ENCODE measurements at places on chromosomes 1 and 21.

DNA sequence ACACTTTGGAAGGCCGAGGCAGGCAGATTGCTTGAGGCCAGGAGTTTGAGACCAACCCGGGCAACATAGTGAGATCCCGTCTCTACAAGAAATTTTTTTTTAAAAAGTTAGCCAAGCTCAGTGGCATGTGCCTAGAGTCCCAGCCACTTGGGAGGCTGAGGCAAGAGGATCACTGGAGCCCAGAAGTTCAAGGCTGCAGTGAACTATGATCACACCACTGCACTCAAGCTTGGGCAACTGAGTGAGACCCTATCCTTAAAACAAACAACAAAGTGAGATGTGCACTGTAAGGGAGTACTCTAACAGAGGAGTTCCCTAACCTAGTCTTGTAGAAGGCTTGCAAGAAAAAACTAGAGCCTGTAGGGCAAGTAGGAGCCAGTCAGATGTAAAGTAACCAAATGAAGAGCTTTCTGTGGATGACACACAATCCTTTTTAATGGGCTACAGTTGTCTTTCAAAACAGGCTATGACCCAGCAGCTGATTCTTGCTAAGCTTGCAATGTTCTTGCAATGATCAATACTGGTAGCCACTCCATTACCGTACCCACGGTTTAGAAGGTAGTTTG lies 38.0 kb upstream of the SRP9 start:
- H3K36me3 ChIP-seq = no peaks in the 10 kb centered on the region
- H3K4me3 ChIP-seq = no peak overlapping the region
- no peak overlapping the region for H3K27ac ChIP-seq

DNA sequence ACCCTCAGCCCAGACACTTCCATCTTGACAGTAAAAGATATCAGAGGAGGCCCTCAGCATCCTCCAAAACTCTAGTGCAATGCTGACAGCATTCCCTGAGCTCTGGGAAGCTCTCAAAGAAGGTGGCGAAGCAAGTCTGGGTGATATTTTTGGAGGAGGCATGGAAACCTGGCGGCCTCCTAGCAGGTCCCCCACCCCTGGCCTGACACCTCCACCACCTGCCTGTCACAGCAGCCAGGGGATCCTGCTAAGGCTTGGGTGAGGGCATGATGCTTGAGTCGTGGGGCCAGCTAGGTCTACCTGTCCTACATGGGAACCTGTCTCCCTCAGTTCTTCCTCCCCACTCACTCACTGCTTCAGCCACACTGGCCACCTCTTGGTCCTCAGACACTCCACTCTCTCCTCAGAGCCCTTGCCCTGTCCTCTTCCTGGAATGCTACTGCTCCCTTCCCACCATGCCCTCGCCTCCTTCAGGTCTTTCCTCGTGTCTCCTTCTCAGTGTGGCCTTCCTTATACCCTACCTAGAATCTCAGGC lies 8.5 kb downstream of the DHRS3 start:
- H3K27me3 ChIP-seq = no peaks in the 10 kb centered on the region
- peaks cover 72% of the 10 kb centered on the region for H3K4me1 ChIP-seq
- peak overlapping the region; percentile 55 for H3K27ac ChIP-seq
- peaks cover 26% of the 10 kb centered on the region for H3K36me3 ChIP-seq
- no peak for DNase-seq

DNA sequence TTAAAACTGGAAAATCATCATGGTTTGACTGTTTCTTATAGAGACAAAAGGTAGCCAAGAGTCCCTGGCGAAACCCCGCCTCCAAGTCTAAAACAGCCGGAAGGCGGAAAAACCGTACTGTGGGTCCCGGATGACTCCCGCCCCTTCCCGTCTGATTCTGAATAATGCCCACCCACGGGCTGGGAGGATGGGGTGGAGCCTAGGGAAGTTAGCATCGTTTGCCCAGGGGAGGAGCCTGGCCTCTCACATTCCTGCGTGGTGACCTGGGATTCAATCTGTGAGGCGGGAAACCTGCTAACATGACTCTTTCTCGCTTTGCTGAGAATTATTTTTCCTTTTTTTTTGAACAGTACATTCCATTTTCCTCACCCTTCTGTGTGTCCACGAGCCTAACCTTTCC lies 124.9 kb downstream of the KCNK1 start:
- no peaks in the 10 kb centered on the region for H3K36me3 ChIP-seq
- no peaks in the 10 kb centered on the region for H3K27me3 ChIP-seq
- H3K4me1 ChIP-seq = no peaks in the 10 kb centered on the region
- H3K27ac ChIP-seq = no peak overlapping the region
- no peak overlapping the region for H3K4me3 ChIP-seq
- no peak for DNase-seq

DNA sequence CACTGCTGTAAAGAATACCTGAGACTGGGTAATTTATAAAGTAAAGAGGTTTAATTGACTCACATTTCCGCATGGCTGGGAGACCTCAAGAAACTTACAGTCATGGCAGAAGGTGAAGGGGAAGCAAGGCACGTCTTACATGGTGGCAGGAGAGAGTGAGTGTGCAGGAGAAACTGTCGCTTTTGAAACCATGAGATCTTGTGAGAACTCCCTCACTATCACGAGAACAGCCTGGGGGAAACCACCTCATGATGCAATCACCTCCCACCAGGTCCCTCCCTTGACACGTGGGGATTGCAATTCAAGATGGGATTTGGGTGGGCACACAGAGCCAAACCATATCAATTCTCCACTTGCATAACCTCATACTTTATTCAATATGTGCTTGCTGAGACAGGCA lies 76.6 kb downstream of the GIPC2 start:
- no peaks in the 10 kb centered on the region for H3K27me3 ChIP-seq
- no peaks in the 10 kb centered on the region for H3K4me1 ChIP-seq
- no peak overlapping the region for H3K4me3 ChIP-seq

DNA sequence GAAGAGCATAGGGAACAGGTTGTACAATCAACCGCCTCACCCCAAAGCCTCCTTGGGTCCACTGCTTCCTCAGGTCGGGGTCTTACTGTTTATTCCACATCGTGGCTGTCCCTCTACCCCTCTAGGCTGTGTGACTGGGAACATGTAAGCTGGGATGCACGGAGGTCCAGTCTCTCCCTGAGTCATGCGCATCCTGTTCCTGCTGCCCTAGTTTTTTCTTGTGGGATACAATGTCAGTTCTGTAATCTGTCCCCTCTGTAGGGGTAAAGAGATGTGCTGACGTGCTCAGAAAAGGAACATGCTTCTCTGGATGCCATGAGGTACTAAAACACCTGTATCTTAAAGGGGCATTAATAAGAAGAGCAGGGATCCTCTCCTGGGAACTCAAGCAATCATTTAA lies 66.2 kb downstream of the SLC45A1 start:
- peaks cover 35% of the 10 kb centered on the region for H3K4me1 ChIP-seq
- DNase-seq = no peak
- no peak overlapping the region for H3K4me3 ChIP-seq
- no peaks in the 10 kb centered on the region for H3K27me3 ChIP-seq
- no peaks in the 10 kb centered on the region for H3K36me3 ChIP-seq

GRCh38 chr21:42080788-42081083 lies 9.6 kb downstream of the UMODL1 start:
- no peaks in the 10 kb centered on the region for H3K27me3 ChIP-seq
- no peak for DNase-seq
- no peak overlapping the region for H3K4me3 ChIP-seq
- H3K27ac ChIP-seq = no peak overlapping the region

GRCh38 chr1:231844986-231845502 lies 218.5 kb downstream of the DISC1 start:
- peak overlapping the region; percentile 41 for H3K4me3 ChIP-seq
- no peaks in the 10 kb centered on the region for H3K36me3 ChIP-seq
- H3K27ac ChIP-seq = peak overlapping the region; percentile 49
- H3K27me3 ChIP-seq = no peaks in the 10 kb centered on the region
- DNase-seq = peak; percentile 6

GRCh38 chr1:222940095-222940494 lies 125.3 kb downstream of the DISP1 start:
- H3K4me1 ChIP-seq = peaks cover 4% of the 10 kb centered on the region
- no peaks in the 10 kb centered on the region for H3K27me3 ChIP-seq
- DNase-seq = no peak
- no peaks in the 10 kb centered on the region for H3K36me3 ChIP-seq

DNA sequence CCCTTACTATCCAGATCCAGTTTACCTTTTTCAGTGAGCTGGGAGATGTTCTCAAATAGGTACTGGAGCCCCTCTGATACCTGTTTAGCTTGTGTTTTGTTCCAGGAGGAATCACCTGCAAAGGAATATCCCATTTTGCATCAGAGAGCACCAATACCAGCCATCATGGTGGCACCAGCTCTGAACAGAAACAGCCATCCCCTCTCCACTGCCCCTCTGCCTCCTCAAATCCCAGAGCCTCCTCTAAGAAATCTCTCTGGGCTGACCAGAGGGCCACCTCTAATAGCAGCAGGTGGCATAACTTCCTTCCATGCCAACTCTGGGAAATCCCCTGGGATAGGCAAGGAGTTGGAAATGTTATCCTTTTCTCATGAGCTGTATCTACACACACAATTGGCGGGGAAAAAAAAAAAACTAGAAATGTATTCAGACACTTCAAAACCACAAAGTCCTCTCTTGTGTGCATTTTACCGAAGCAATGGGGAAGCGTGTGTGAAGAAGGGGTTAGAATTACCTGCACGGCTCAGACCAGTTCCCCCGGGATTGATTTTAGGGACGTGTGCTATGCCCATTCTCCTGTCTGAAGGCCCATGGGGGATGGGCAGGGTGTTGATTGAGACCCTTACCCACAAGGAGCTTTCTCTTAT lies 2.4 kb downstream of the PGLYRP4 start:
- H3K27me3 ChIP-seq = no peaks in the 10 kb centered on the region
- H3K36me3 ChIP-seq = no peaks in the 10 kb centered on the region
- no peak for DNase-seq
- H3K4me3 ChIP-seq = no peak overlapping the region
- no peaks in the 10 kb centered on the region for H3K4me1 ChIP-seq

- no peaks in the 10 kb centered on the region for H3K36me3 ChIP-seq
- no peak for DNase-seq
- H3K27me3 ChIP-seq = no peaks in the 10 kb centered on the region
- peaks cover 49% of the 10 kb centered on the region for H3K4me1 ChIP-seq
- peak overlapping the region; percentile 83 for H3K4me3 ChIP-seq
Measured at GRCh38 chr1:206685334-206685768, 646 bp downstream of the MAPKAPK2 start.

GRCh38 chr1:212161231-212161781 lies 123.9 kb upstream of the PPP2R5A start:
- H3K36me3 ChIP-seq = no peaks in the 10 kb centered on the region
- no peak for DNase-seq
- no peaks in the 10 kb centered on the region for H3K27me3 ChIP-seq
- H3K4me1 ChIP-seq = peaks cover 23% of the 10 kb centered on the region
